ENCODE measurements at places on chromosomes 2 and 18. TPM values are rescaled to one million over a fixed set of nuclear protein-coding genes. Genes with fewer than 3 reads are reported as not detected.

Gene SLC38A11
- total RNA-seq, result 0.03 TPM

Gene UGT1A10
- total RNA-seq, result not detected

Gene TUBA3E
- 4.6 TPM for total RNA-seq

Gene HOXD4
- 0.61 TPM for total RNA-seq

Gene GCKR
- not detected for total RNA-seq

Gene WDR12
- 67.4 TPM for total RNA-seq

Gene EN1
- 0.84 TPM for total RNA-seq

Gene HOXD13
- total RNA-seq, result 0.15 TPM

Gene RAX
- total RNA-seq, result not detected
